ENCODE measurements at places on chromosomes 4 and X.

- DNase-seq = no peak
These were observed 105.8 kb upstream of the CBR4 start for GRCh38 chr4:169115897-169116254.

- no peak for DNase-seq
These were observed 94.8 kb downstream of the ARSJ start for GRCh38 chr4:113884655-113885054.

GRCh38 chrX:119648421-119648775 is 42.2 kb upstream of the NKRF start:
- no peak for DNase-seq

DNA sequence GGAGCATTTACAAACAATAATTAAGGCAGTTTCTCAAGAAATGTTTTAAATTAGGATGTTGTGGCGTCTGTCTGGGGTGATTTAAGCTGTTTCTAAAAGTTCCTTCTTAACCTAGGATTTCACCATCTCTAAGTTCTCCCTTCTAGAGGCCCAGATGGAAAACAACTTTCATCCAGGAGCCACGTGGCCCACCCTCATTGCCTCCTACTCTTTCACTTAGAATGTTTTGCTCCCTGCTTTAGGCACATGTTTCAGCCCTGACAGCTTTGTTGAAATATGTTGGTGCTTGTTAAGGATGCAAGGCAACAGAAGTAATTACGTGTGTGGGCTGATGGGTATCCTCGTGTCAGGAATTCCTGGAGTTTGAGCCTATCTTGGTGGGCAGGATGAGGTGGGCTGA is 131.3 kb downstream of the GUCY2F start:
- no peak for DNase-seq

- DNase-seq = no peak
These were observed 58.5 kb downstream of the CRLF2 start for GRCh38 chrX:1153940-1154339.

GRCh38 chrX:52284865-52285264 is 84.0 kb upstream of the XAGE2 start:
- no peak for DNase-seq

DNA sequence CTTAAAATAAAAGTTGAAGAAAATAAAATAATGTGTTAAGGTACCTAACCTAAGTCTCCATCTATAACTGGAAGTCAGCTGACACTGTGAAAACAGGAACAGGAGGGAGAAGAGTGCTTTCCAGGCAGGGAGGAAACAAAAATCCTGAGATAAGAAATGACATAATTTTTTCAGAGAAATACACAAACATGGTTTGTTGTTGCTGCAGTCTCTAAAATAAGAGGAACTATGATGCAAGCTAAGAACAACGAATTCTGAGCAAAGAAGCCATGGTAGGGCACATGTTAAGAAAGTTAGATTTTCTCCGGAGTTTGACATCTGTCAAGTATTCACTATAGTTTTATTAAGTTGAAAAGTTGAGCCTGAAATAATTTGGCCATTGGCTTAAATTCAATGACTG is 26.9 kb downstream of the PAPSS1 start:
- DNase-seq = no peak

- no peak for DNase-seq
These were observed 22.2 kb downstream of the CENPC start for GRCh38 chr4:67522851-67523671.
